ENCODE measurements at places on chromosomes 5 and 9.

- peak; percentile 52 for DNase-seq
Observed at GRCh38 chr5:82794876-82795275, 282.3 kb downstream of the TMEM167A start.

DNA sequence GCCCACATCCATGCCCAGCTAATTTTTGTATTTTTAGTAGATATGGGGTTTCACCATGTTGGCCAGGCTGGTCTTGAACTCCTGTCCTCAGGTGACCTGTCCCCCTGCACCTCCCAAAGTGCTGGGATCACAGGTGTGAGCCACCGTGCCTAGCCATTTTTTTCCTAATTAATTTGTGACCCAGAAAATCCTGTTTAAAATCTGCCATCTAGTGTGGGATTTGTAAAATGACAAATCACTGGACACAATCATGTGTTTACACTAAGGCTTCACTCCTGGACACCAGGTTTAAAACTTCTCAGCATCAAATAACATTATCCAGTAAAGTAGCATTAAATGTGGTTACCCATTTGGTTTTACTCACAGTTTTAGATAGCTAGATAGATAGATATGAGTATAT lies 18.6 kb upstream of the KDM4C start:
- DNase-seq, result no peak

GRCh38 chr9:71819115-71819739 lies 50.9 kb upstream of the CEMIP2 start:
- no peak for DNase-seq

GRCh38 chr9:3894772-3895171 lies 369.0 kb upstream of the RFX3 start:
- no peak for DNase-seq

- no peak for DNase-seq
Observed at GRCh38 chr5:54831233-54831632, 154.2 kb downstream of the ESM1 start.

DNA sequence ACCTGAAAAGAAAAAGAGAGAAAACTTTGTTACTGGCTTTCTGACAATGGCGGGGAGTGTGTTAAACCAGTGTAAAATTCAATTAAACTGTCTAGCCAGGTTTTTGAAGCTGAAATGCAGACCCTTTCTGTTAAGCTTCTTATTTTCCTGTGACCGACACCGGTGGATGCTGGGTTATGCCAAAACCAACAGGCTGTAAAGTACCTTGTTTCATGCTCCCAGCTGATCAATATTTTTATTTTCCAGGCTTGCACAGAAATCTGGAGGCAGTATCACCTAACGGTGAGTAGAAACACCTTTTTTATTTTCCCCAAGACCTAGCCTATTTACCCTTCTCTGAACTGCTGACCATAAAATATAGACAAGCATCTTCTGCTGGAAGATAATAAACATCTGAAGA lies 94.9 kb upstream of the GRHPR start:
- no peak for DNase-seq

DNA sequence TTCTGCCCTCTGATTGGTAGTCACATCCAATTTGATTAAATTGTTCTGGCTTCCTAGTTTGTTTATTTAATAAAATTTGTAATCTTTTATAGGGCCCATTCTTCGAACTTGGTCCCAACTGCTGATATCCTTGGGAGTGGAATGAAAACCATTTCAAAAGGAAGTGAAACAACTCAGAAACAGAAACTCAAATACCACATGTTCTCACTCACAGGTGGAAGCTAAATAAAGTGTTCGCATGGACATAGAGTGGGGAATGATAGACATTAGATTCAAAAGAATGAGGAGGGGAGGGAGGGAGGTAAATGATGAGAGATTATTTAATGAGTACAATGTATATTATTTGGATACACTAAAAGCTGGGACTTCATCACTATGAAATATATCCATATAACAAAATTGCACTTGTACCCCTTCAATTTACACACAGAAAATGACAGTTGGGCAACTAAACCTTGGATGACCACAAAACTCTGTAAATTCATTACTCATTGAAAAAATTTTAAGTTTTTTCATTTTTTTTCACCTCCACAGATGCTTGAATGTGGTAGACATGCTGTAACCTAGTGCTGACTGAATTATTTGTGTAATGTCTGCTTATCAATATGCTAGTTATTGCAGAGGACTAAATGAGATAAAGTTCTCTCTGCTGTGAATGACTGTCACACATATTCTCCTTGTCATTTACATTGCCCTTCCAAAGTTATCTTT lies 16.0 kb downstream of the ATP10B start:
- no peak for DNase-seq

- no peak for DNase-seq
Observed at GRCh38 chr9:33472881-33473615, 676 bp downstream of the NOL6 start.

DNA sequence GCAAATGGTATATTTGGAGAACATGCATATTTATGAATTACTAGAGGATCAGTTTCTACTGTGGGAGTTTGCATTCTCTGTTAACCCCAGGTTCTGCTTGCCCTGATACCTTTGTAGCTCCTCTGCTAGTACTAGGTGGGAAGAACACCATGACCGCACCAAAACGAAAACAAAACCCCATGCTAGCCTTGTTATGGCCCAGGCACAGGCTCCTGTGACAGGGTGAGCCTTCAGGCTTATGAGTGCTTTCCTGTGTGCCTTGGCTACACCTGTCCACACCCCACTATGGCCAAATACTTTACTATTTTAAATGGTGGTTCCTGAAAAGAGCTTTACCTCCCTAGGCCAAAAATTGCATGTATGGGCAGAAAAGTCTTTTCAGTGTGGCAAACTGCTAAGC lies 94.8 kb downstream of the PPIC start:
- no peak for DNase-seq

GRCh38 chr5:110203661-110204060 lies 513.9 kb downstream of the MAN2A1 start:
- DNase-seq, result no peak

DNA sequence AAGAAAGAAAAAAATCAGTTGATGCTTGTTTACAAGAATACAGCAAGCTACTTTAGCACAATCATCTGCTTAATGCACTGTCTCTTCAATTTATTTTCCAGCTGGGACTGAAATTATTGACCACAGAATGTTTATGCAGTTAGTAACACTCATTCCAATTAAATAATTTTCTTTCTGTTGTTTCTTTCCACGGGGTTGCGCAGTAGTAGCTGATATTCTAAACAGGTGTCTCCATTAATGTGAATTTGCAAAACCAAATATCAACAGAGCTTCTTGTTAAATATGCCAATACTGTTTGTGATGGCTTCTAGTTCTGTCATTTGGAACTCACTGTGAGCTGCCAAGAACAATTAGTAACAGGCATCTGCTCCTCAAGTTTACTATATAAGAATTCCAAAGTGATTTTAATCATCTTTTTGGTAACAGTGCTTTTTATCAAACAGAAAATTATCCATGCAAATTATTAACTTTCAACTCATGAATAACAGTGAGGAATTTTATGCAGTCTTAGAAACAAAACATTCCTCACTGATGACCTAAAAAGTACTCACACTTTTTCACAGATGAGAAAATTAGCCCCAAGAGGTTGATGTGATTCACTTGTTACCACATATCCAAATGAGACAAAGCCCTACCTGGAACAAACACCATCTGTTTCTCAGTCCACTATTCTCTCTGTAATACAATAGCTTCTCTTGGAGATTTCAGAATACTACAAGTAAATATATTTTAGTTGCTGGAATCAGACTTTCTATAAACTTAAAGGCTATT lies 567.6 kb upstream of the RGMB start:
- DNase-seq, result peak; percentile 79

GRCh38 chr9:106945727-106946660 lies 83.0 kb downstream of the ZNF462 start:
- peak; percentile 71 for DNase-seq

GRCh38 chr9:114299286-114300152 lies 23.4 kb upstream of the ORM1 start:
- no peak for DNase-seq

DNA sequence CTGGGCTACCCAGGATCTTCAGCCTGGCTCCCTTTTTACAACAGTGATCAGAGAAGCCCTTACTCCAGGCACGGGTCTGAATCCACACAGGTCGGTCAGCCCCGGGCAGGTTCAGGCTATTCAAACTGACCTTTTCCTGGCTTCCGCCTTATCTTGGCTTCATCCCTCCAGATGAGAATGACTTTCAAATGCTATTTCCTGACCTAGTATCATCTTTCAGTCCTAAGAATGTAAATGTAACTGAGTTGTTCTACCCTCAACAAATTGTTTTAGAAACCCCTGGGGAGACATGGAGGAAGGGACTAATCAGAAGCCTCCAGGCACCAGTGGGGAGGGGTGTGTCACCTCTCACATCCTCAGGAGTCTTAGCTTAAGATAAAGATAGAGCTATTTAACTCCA lies 213.2 kb downstream of the EPB41L4A start:
- no peak for DNase-seq

DNA sequence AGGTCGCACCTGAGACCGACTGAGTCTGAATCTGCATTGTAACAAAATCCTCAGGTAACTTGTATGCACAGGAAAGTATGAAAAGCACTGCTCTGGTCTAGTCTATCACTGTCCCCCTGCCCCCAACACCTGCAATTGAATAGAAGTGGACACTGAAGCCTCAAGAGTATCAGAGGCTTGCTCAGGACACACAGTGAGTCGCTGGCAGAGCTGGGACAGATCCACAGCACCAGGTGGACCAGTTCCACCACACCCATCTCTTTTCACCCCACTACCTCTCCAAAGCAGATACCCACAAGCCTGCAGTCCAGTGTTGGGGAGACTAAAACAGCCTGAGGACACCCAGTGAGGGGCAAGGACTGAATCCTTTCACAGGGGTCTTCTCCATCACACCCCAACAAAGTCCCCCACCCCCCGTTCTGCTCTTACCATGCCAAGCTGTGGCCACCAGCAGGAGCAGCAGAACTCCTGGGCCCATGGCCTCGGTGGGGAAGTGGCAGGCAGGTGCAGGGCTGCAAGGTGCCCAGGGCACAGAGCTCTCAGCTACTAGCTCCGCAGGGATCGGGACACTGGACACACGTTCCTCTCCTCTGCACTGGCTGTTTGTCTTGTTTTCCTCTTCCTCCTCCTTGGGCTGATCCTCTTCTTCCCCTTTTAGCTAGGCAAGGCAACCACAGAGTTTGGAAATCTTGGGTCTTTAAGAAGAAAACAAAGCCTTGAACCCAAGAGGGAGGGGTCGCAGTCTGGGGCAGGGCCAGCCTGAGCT lies at the start of gene CSF1R:
Gene CSF1R, minus strand, starts transcription at position 605 of the 766 bp plus-strand sequence. Its CDS starts 127 bp downstream, at position 478.
- no peak for DNase-seq

- DNase-seq, result no peak
Observed at GRCh38 chr5:140391312-140391711, 10.3 kb upstream of the ANKHD1 start.

DNA sequence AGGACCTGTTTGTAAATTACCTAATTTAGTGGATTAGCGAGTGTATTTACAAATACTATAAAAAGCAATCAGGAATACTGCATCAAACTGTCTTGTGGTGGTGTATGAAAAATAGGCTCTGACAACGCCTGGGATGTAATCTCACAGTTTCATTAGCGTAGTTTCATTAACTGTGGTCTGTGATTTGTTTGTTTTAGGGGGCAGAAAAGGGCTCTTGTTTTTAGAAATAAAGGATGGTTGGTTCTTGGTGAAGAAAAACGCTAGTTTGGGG lies 1.4 kb downstream of the SLC44A1 start:
- DNase-seq, result no peak

DNA sequence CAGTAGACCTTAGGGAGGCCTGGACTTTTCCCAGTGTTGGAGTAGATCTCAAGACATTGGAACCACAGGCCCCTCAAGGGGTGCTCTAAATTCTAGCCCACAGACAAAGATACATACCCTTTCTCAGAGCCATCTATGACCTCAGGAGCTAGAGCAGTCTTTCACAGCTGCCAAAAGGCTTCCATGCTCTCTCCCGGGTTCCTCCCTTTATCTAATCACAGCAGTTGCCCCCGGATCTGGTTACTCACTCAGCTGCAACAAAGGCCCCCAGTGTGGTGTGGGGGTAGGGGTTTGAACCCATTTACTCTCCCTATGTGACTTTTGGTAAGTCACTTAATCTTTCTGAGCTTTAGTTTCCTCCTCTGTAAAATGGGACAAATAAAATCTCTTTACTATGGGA lies 27.0 kb downstream of the POU4F3 start:
- DNase-seq, result no peak

DNA sequence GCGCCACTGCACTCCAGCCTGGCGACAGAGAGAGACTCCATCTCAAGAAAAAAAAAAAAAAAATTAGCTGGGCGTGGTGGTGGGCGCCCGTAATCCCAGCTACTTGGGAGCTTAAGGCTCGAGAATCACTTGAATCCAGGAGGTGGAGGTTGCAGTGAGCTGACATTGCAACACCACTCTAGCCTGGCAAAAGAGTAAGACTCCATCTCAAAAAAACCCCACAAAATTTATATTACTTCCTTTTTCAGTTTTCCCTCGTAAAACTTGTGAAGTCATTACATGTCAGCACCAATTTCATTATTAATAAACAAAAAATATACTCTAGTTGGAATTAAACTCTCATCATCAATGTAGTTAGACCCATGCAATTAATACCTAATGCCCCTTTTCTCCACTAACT lies 43.9 kb downstream of the SHLD3 start:
- no peak for DNase-seq

- no peak for DNase-seq
Observed at GRCh38 chr5:113183694-113184093, 207.1 kb downstream of the DCP2 start.

DNA sequence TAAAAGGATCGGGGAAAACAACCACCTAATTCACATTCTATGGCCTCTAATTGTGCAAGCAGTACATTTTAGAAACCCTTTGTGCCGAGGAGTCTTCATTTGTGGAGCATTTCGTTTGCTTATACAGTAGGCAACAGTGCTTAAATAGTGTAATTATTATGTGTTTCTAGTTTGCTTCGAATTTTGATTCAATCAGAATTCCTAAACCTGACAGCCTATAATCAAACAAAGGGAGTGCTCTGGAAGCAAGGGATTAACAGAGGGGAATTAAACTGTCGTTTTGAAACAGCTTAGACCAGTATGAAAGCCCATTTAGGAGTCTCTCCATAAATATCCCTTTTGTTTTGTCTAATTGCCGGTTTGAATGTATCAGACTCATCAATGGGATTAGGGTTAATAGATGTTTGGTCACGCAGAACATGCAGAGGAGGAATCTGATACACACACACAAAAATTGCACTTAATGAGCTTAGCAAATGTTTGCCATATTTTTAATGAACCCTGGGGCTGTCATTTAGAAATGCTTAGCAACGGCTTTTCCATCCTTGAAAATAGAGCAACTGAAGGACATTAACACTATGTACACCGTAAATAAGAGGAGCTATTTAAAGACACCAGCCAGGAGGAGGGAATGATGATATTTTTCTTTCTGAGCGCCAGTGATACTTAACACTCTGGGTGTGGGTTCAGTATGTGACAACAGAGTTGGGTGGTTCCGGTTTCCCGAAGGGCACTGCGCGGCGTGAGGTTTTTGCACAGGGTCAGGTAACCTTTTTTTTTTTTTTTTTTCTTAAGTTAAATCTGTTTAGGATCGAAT lies 404.7 kb downstream of the TLE4 start:
- no peak for DNase-seq

Measured in mammary epithelial cell (primary cell).